ENCODE measurements at places on chromosomes 1 and 21. TPM values are rescaled to one million over a fixed set of nuclear protein-coding genes. Genes with fewer than 3 reads are reported as not detected.

Gene KCNA3
- 0.92 TPM for total RNA-seq

Gene CFAP74
- total RNA-seq: not detected

Gene GLIS1
- 0.25 TPM for total RNA-seq

Gene GRIK1
- 0.14 TPM for total RNA-seq

Gene TINAGL1
- 139 TPM for total RNA-seq

Gene HSPA6
- total RNA-seq: 1.4 TPM

- DNase-seq: peak; percentile 23
These were observed 13.7 kb downstream of the KIAA1614 start for GRCh38 chr1:180926164-180926981.

- no peak for DNase-seq
These were observed 7.0 kb upstream of the BMP8B start for GRCh38 chr1:39795651-39796050.

GRCh38 chr1:119026956-119027355 is 38.8 kb upstream of the TBX15 start:
- no peak for DNase-seq

DNA sequence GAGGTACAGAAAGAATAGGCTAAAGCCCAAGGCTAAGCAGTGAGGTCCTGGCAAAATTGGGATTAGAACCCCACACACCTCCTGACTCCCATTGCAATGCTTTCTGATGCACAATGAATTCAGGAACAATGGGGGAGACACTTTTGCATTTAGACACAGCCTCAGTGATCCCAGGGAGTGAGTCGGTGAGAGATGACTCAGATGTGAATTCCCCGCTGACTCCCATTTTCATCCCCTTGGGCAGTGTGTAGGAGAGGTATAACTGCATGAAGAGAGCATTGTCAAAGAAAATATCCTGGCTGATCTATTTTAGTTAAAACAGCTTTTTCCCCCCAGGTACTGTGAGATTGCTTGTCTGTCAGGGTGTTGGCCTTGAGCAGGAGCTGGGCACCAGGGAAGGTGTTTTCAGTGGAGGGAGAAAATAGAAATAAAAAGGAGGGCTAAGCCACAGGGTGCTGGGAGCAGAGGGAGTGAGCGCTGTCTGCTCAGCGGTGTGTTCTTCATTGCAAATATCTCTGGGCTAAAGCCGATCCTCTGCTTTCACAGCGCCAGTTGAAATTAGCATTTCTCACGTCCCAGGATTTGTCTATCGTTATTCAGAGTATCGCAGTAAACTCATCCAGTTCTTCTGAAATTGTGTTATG is 247.7 kb upstream of the PTBP2 start:
- no peak for DNase-seq

GRCh38 chr1:184822267-184822666 is 67.6 kb upstream of the EDEM3 start:
- no peak for DNase-seq

Measured in left colon (tissue), 2 donors.